Stimulated activated CD4-positive, alpha-beta T cell treated with anti-CD3 and anti-CD28 coated beads, Interleukin-2, amount 100 ng/mL, for 48 hours (primary cell): ENCODE measurements at places on chromosomes 11 and 22.
A peak's percentile ranks its signal among the peaks of the same experiment; 100 is the strongest.

DNA sequence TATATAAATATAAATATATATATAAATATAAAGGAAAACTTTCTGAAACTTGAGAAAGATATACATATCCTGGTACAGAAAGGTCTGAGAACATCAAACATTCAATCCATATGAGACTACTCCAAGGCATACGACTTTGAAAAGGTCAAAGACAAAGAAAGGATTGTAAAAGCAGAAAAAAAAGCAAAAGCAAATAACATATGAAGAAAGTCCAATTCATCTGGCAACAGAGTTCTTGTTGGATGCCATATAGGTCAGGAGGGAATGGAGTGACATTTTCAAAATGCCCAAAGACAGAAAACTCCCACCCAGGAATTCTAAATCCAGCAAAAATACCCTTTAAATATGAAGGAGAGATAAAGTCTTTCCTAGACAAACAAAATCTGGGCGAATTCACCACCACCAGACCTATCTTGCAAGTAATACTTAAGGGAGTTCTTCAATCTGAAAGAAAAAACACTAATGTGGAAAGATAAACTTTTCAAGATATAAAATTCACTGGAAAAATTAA, 42.3 kb upstream of the MRPL17 start:
- no peak for DNase-seq

DNA sequence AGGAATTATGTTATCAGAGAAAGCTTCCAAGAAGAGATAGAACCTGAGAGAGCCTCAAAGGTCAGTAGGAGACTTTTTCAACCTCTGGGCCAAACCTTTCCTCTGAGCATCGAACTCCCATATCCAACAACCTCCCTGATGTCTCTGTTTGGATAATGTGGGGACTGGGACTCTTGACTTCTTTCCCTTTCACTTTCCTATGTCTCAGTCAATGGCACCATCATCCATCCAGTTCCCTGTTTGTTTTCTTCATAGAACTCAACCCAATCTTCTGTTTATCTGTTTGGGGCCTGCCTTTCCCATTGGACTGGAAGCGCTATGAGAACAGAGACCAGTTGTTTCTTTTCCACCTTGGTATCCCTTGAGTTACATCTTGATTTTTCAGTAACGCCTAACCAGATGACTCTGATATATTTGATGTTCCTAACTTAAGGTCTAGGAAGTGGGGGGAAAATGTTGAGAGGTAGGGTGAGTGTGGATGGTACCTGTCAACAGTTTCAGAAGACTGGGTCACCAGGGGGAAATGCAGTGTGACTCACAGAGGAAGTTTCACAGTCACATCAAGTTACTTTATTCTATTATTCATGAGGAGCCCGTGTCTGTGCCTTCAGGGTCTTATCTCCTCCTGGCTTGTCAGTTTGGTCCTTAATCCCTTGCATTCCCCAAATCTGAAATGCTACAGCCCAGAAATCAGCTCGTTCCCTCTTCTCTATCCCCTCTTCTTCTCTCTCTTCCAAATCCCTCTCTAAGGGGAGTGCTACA, 4.5 kb upstream of the KCNE3 start:
- DNase-seq, result no peak

- DNase-seq, result no peak
Measured at GRCh38 chr11:17798716-17799115, 64.1 kb downstream of the KCNC1 start.

DNA sequence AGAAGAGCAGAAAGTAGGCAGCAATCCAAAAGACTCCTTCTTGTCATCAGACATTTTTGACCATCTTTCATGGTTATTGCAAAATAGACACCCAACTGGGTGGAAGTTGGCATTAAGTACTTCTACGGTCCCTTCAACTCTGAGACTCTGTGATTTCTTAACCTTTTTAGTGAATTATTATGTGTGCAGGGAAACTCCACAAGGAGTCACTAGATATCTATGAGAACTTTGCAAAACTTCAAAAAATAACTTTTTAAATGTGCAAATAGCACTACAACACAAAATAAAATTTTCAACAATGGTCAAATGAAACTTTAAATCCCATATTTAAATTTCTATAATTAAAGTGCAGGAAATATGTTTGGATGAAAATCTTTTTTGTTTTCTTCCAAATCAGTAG, 88.7 kb downstream of the SLC17A6 start:
- DNase-seq, result no peak

DNA sequence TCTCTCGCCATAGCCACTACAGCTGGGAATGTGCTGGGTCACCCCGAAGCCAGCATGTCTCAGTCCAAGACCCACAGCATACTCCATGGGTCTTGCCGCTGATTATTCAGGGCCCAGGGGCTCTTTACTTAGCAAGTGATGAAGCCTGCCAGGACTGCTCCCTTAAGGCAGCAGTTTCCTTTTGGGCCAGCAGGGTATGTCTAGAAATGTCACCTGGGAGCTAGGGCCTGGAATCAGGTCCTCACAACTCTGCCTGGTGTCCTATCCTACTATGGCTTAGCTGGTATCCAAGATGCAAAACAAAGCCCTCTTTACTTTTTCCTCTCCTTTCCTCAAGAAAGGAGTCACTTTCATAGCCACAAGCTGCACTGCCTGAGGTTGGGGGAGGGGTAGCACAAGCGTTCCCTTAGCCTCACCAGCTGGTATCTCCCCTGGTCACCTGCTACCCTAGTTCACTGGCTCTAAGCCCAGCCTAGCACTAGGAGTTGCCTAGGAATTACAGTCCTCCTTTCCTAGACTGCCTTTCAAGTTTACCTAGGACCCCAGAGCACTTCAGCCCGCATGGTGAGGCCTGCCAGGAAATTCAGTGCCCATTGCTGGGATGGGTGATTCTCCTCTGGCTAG, 22.6 kb upstream of the NCR3LG1 start:
- DNase-seq, result no peak

DNA sequence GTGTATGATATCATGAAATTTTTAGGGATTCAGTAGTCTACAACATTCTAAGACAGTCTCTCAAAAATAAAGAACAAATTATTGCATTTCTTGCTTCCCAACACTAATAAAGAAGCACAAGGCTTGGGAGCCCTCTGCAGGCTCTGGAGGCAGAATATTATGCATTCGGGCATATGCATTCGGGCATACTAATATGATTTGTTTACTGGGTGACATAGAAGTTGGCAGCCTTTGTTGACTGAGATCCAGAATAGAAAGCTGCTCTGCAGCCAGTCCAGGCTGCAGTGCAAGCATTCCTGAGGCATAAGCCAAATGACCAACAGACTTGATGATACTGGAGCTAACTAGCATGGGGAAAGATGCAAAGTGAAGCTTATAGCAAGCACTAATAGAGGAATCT, 945.5 kb downstream of the OPCML start:
- DNase-seq, result no peak

DNA sequence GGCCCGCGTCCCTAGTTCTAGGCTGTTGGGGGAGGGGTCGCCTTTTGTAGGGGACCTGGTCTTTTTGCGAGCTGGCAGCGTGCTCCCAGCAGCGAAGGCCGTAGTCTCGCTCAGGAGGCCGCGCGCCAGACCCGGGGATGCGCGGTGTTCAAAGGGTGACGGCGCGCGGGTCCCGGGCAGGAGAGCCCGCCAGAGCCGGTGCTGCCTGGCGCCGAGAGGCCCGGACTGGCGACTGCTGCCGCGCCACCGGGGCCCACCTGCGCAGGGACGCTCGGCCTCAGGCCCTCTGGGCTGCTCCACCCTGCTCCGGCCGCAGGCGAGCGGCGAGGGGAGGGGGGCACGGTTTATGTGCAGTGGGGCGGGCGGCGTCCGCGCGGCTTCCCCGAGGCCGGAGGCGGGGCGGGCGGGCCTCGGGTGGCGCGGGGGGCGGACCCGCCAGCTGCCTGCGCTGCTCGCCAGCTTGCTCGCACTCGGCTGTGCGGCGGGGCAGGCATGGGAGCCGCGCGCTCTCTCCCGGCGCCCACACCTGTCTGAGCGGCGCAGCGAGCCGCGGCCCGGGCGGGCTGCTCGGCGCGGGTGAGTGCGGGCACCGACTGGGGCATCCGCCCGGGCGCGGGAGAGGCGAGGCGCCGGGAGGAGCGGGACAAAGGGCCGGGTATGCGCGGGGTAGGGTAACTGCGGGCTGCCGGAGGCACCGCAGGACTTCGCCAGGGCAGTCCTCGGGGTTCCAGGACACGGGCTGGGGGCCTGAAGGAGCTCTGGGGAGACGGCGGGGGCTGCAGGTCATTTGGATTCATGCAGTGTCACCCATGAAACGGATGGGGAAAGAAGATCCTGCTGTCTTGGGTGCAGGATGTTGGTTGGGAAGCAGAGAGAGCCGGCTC, at the start of gene PRSS23:
PRSS23 (plus strand) TSS at position 467 of the 884 bp plus-strand sequence. CDS start 7,102 bp downstream, outside the sequence.
- DNase-seq, result peak; percentile 26

DNA sequence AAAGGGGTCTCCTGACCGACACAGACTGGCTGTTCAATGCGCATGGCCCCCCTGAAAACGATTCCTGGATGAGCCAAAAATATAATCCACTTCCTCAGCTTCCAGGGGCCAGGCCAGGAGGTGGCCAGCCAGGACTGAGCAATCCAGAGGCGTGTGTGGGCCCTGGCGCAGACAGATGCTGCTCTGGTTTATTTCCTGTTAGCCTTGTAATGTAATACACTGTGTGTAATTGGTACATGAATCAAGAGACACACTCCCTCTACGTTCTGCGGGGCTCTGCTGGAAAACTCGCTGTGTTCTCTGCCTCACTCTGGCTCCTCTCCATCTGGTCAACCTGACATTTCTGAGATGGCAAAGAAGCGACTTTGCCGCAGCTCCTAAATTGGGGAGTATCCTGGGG, 26.3 kb upstream of the ISX start:
- no peak for DNase-seq

- no peak for DNase-seq
Measured at GRCh38 chr22:47634347-47634746, 871.9 kb downstream of the TBC1D22A start.

- DNase-seq, result peak; percentile 1
Measured at GRCh38 chr11:107017433-107018218, 650 bp downstream of the GUCY1A2 start.

DNA sequence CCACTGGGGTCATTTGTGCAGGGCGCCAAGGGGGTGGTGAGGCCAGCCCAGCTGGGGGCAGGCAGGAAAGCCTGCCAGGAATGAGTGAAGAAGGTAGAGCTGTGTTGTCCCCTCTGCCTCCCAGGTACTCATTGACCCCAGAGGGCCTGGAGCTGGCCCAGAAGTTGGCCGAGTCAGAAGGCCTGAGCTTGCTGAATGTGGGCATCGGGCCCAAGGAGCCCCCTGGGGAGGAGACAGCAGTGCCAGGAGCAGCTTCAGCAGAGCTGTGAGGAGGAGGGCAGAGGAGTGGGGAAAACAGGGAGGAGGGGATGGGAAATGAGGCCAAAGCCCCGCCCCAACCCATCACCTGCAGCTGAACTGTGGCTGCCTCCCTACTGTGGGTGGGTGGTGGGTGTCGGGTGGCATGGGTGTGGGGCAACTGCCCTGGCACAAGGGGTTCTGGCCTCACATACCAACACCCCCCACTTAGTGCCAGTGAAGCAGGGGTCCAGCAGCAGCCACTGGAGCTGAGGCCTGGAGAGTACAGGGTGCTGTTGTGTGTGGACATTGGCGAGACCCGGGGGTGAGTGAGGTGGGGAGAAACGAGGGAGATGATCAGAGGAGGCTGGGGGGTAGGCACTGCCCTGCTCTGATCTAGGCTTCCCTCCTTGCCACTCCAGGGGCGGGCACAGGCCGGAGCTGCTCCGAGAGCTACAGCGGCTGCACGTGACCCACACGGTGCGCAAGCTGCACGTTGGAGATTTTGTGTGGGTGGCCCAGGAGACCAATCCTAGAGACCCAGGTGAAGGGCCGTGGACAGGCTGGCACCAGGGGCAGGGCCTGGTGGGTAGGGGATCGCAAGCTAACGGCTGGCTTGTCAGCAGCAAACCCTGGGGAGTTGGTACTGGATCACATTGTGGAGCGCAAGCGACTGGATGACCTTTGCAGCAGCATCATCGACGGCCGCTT, 3.0 kb downstream of the MUS81 start:
- no peak for DNase-seq

- no peak for DNase-seq
Measured at GRCh38 chr11:116281173-116282160, 491.3 kb downstream of the BUD13 start.

GRCh38 chr11:27437829-27438594, 34.6 kb downstream of the LGR4 start:
- no peak for DNase-seq

DNA sequence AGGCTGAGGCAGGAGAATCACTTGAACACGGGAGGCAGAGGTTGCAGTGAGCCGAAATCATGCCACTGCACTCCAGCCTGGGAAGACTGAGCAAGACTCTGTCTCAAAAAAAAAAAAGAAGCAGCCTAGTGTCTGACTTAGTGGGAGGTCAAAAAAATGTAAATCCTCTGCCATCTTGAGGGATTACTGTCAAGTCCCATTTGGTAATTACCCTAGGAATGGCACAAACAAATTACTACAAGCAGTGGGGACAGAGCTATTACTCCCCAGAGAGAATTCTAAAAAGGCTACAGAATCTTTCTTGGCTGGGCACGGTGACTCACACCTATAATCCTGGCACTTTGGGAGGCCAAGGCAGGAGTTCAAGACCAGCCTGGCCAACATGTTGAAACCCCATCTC, 3.8 kb downstream of the SERPING1 start:
- no peak for DNase-seq

GRCh38 chr11:119936426-119936825, 201.5 kb downstream of the TRIM29 start:
- DNase-seq, result no peak

GRCh38 chr11:76803023-76803422, 19.9 kb downstream of the TSKU start:
- no peak for DNase-seq

DNA sequence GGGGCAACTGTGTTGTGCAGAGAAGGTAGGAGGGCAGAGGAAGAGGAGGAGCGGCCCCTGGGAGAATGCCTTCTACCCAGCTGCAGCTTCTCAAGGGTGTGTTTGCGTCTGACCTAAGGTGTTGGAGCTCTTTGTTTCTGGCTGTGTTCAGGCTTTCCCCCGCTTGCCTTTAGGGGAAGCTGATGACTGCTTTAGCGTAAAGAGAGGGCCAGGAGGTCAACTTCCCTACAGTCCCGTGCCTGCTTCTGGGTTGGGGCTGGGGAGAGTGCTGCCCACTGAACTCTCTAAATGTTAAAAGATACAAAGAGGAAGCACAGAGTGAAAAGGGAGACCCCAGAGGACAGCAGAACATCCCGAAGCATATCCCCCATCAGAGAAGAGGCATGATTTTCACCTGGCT, 99.2 kb downstream of the PTPRJ start:
- no peak for DNase-seq

GRCh38 chr11:34671117-34671516, 50.2 kb downstream of the EHF start:
- DNase-seq, result no peak

DNA sequence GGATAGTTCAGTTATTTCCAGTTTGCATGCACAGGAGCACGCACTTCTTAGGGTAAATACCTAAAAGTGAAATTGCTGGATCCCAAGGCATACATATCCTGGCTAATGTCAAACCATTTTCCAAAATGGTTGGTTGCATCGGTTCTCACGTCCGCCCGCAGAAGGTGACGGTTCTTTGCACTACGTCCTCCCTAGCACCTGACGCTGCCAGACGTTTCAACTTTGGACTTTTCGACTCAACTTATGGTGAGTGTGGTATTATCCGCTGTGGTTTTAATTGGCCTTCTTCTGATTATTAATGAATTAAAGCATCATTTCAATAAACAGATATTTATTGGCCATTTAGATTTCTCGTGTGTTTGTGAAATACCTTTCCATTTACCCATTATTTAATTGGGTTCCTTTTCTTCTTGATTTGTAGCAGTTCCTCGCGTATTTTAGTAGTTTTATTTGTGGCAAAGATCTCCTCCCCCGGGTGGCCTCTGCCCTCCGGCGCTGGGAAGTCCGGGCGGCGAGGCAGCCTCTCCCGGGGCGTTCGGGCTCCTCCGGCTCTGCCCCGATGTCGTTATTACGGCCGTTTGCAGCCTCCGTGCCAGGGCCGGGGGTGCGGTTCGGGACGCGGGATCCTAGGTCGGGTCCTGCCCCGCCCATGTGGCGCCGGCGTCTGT, at the start of gene JHY:
JHY (plus strand) TSS at position 571 of the 668 bp plus-strand sequence. CDS start 3,091 bp downstream, outside the sequence.
- DNase-seq, result no peak
